ENCODE measurements at places on chromosomes 12 and 14.

- no peak for DNase-seq
These were observed 270.6 kb downstream of the AEBP2 start for GRCh38 chr12:19709889-19710288.

DNA sequence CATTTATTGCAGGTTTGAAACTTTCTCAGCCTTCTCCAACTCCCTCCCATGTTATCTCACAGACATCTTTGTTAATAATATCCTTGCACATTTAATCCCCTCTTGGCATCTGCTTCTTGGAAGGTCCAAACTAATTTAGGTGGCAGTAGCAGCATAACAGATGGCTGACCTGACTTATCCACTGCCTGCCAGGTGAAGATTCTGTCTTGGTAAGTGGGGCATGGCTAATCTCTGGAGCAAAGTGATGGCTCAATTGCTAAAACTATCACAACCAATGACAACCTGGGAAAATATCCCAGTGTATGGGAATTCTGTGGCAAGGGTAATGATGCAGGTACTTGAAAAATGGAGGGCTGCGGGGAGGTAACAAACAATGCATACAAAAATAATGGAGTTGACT is 58.2 kb upstream of the ALG10B start:
- no peak for DNase-seq

DNA sequence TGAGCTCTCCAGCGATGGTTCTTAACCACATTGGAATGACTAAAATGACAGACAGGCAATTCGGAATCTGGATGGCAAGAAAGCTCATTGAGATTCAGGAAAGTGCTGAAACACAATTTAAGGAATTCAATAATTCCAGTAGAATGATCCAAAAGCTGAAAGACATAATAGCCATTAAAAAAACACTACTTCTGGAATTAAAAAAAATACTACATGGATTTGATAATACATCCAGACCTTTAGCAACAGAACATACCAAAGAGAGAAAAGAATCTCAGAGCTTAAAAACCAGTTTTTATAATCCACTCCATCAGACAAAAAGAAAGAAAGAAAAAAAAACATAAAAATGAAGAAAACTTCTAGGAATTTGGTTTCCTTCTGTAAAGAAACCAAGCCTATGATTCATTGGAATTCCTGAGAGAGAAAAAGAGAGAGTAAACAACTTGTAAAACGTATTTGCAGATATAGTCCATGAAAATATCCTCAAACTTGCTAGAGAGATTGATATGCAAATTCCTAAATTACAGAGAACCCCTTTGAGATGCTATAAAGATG is 52.8 kb downstream of the SLCO1B1 start:
- DNase-seq = no peak

- DNase-seq = no peak
These were observed 174.4 kb upstream of the RPH3A start for GRCh38 chr12:112617153-112617505.

DNA sequence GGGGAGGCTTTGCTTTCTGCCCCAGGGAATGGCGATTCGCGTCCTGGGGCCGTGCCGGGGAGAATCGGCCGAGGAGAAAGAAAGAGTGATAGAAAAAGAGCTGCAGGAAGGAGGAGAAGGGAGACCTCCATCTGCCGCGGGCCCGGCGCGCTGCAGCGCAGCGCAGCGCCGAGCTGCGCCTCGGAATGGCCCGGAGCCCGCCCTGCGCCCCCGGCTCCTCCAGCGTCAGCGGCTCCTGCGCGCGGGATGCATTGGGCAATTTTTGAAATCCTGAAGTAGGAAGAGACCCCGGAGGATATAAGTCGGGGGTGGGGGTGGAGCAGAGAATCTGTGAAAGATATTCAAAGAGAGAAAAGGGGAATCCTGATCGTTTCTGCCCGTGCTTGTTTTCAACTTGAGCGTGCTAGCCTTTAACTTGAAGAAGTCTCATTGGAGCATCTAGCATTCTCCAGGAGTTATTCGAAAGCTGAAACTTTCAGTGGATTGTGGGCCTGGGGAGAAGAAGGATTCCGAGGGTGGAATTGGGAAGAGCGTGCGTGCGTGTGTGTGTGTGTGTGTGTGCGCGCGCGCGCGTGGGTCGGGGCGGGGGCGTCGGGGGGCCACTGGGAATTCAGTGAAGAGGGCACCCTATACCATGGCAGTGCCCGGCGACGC is 441 bp downstream of the PDE3A start:
- no peak for DNase-seq

GRCh38 chr12:14723763-14724162 is 27.4 kb upstream of the GUCY2C start:
- DNase-seq = no peak

DNA sequence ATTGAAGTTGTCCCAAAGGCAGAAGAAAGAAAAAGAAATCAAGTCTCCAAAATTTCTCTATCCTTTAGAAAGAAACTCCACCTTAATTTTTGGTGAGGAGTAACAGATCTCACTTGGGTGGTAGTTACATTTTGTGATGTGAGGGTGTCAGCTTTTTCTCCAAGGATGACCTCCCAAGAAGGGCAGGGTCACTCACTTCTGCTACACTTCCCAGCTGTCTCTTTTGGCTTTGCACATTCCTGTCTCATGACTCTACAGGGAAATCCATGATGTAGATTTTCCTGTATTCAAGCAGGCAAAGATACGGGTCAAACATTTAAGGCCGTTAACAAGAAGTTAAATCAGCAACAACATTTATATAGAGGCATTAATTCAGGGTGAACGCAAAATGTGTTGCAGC is 1016.4 kb downstream of the NRXN3 start:
- DNase-seq = no peak

GRCh38 chr12:41076114-41076513 is 112.0 kb upstream of the PDZRN4 start:
- no peak for DNase-seq

GRCh38 chr14:95313707-95314106 is 6.0 kb downstream of the CLMN start:
- no peak for DNase-seq

GRCh38 chr14:104520620-104521410 is 58.7 kb upstream of the C14orf180 start:
- no peak for DNase-seq

GRCh38 chr14:52801014-52801712 is 9.8 kb upstream of the GNPNAT1 start:
- DNase-seq = no peak

Measured in iPS DF 19.7 (cell line).